ENCODE measurements at places on chromosomes 4 and X.

DNA sequence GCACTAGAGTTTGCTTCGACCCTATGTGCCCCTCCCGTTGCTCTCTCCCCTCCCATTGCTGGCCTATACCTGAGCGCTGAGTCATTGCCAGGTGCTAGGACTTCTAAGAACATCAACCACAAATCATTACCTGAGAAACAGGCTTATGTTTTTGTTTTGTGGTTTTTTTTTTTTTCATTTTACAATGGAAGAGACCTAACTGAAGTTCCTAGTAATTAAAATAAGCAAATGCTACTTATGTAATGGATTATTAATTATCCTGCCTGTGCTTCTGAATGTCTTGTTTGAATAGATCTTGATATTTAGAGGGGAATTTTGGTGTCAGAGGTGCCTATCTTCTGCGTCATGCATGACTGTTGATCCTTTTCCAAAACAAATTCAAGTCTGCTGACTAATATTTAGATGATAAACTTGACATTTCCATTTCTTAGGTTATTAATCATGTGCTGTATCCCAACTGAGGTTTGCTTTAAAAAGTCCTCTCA is 275.4 kb upstream of the CPEB2 start:
- peak; percentile 2 for DNase-seq

DNA sequence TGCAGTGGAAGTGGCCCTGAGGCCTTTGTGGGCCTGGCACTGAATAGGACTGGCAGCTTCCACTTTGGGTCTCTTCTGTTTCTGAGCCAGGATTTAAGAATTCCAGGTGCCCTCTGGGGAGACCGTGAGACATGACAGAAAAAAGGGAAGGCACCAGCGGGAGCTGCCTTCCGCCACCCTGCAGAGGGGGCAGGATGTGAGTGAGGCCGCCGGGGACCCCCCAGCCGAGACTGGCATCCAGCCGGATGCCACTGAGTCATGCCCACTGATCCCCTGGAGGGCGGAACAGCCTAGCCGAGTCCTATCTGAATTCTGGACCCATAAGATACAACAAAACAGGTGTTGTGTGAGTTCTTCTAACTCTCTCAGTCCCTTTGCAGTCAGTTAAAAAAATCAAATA is 41.3 kb downstream of the C4orf50 start:
- DNase-seq: no peak

GRCh38 chr4:140326395-140326993 is 47.0 kb upstream of the SCOC start:
- peak; percentile 58 for DNase-seq

DNA sequence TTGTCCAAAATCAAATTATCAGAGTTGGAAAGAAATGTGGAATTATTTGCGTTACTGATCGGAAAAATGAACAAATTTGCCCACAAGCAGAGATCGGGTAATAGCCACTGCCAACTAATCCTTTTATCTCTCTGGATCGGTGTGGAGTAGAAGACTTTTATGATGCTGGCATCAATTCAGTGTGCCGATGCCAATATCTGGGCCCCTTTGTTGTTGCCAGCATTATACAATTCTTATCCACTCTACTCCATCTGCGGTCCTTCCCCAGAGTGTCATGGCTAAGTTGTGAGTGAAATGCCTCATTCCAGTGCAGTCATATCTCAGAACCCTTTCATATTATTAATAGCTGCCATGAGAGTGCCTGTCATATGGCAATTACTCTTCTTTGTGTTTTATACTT is 660.2 kb downstream of the ADGRL3 start:
- no peak for DNase-seq

GRCh38 chr4:155234206-155234605 is 25.8 kb downstream of the NPY2R start:
- no peak for DNase-seq

GRCh38 chr4:106986486-106986885 is 49.6 kb downstream of the DKK2 start:
- peak; percentile 89 for DNase-seq

Measured in fibroblast of upper back skin (primary cell).